ENCODE measurements at places on chromosomes 4 and X. TPM values are rescaled to one million over a fixed set of nuclear protein-coding genes. Genes with fewer than 3 reads are reported as not detected.

The FGF13 gene
- total RNA-seq: 0.52 TPM

The ARHGAP6 gene
- total RNA-seq: 1.3 TPM

The ARHGAP36 gene
- total RNA-seq: not detected

The UGT2B17 gene
- total RNA-seq: not detected

The DMRTC1 gene
- not detected for total RNA-seq

The SPACA5 gene
- total RNA-seq: not detected

The COL4A6 gene
- not detected for total RNA-seq

The AKAP4 gene
- not detected for total RNA-seq

The SMIM31 gene
- total RNA-seq: 0.11 TPM

The COL25A1 gene
- under 0.01 TPM for total RNA-seq

The GAGE12H gene
- total RNA-seq: not detected

The FAM47E gene
- total RNA-seq: 5.1 TPM

The CPE gene
- 18.2 TPM for total RNA-seq

The TCEAL6 gene
- total RNA-seq: not detected

The SYTL5 gene
- total RNA-seq: under 0.01 TPM

The TRIM60 gene
- total RNA-seq: not detected

The DCAF12L1 gene
- total RNA-seq: not detected

The IL13RA2 gene
- 20.0 TPM for total RNA-seq
